ENCODE measurements at places on chromosomes 16 and 17. TPM values are rescaled to one million over a fixed set of nuclear protein-coding genes. Genes with fewer than 3 reads are reported as not detected.

DNA sequence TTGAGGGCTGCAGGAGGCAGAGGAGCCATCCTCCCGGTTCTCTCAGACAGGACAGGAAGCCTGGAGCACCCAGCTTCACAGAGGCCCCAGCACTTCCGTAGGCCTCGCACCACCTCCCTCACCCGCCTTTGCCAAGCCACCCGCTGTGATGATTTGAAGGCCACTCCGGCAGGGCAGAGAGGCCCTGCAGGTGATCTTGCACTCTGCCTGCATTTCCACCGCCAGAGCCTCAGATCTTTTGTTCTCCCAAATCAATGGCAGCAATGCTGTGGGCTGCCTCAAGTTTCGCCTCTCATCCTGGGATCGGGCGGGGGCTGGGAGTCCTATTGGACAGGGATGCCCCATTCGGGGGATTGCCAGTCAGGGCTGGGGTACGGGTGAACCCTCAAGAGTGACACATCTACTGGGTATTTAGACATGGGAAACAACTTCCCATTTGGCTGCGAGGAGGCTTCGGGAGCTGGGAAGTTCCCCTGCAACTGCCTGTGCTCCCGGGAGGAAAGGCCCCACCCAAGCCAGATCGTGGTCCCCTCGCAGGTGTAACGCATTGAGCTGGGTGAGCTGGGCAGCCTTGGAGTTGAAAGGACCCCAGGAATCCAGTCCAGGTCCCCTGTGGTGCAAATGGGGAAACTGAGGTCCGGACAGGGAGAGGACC, 34.8 kb upstream of the PEMT start:
- no peaks in the 10 kb centered on the region for H3K27me3 ChIP-seq
- no peak for DNase-seq
- H3K27ac ChIP-seq = no peak overlapping the region
- no peaks in the 10 kb centered on the region for H3K36me3 ChIP-seq

DNA sequence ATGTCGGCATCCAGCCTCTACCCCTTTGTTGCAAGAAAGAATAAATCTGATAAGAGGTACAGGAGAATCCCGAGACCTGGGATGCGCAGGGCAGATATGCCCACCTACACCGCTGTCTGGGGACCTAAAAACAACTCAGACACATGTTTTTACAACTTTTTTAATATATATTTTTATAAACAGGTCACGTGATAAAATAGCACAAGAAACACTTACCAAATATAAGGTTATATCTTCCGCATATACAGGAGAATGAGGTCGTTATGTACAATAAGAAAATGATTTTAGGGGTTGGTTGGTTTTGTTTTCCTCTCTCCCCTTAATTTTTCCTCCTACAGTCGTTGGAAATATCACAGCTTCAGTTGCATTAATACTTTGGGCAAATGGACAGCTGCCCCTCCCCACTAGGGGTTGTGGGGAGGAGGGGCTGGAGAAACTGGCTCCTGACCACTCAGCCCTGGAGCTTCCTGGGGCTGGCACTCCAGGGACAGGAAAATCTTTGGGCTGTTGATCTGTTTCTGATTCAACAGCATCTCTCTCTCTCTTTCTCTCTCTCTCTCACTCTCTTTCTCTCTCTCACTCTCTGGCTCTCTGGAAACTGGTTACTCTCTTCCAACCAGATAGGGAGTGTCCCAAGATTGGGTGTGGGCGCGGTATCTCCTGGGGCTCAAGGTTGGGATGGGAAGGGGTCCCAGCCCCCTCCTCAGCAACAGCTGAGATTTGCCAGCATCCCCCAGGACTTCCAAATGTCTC, 2.3 kb upstream of the WDR24 start:
- H3K27me3 ChIP-seq = peaks cover 19% of the 10 kb centered on the region
- no peak for DNase-seq
- H3K4me3 ChIP-seq = no peak overlapping the region
- H3K27ac ChIP-seq = no peak overlapping the region

DNA sequence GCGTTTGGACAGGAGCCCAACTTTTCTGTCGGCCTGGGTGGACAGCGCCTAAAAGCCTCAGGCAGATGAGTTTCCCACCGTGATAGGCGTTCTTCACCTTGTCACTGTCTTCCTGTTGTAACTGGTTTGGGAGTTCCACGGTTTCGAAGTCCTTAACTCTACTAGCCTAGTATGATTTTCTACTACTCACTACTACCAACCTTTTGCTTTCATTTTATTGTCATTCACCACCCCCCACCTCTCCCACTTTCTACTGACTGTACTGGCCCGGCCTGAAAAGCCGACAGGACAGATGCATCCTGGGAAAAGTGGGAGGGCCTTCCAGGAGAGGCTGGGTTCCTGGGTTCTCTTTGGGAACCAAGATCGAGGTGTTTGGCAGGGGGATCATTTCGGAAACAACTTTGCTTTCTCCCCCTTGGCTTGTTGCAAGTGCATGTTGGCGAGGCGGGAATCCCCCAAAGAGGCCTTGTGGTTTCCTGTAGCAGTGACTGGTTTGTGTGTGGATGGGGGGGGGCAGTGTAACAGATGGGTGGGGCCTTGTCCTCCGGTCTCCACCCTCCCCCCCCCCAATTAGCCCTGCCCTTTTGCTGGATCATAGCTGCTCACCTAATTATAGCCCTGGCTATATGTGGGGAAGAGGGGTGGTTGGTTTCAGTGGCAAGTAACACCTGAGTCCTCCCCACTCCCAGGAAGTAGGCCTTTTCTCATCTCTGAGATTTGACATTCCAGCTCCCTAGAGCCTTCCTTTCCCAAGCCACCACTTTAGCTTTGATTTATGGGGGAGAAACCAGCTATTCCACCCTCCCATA, 1.4 kb downstream of the EIF5A start:
- DNase-seq = peak; percentile 94
- peaks cover 38% of the 10 kb centered on the region for H3K4me1 ChIP-seq
- H3K36me3 ChIP-seq = peaks cover 42% of the 10 kb centered on the region

GRCh38 chr17:80955078-80955477, 36.6 kb upstream of the CHMP6 start:
- no peaks in the 10 kb centered on the region for H3K27me3 ChIP-seq
- no peaks in the 10 kb centered on the region for H3K36me3 ChIP-seq

- no peaks in the 10 kb centered on the region for H3K36me3 ChIP-seq
- H3K27ac ChIP-seq = no peak overlapping the region
- DNase-seq = no peak
- H3K4me1 ChIP-seq = no peaks in the 10 kb centered on the region
Measured at GRCh38 chr16:30434852-30435251, 5.0 kb upstream of the DCTPP1 start.

DNA sequence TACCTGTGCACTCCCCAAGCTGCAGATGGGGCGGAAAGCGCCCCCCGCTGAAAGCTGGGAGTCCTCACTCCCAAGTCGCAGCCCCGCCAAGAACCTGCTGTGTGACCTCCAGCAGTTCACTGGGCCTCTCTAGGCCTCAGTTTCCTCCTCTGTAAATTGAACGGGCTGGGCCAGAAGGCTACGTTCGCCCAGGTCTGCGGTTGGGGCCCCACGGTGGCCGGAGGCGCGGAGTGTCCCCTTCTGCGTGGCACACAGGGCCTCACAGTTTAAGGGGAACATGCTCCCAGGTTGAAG, 628 bp downstream of the GALK1 start:
- DNase-seq = no peak
- H3K27ac ChIP-seq = no peak overlapping the region
- no peaks in the 10 kb centered on the region for H3K36me3 ChIP-seq
- no peaks in the 10 kb centered on the region for H3K27me3 ChIP-seq

- H3K4me1 ChIP-seq = no peaks in the 10 kb centered on the region
- no peaks in the 10 kb centered on the region for H3K27me3 ChIP-seq
- no peak overlapping the region for H3K4me3 ChIP-seq
- no peak overlapping the region for H3K27ac ChIP-seq
Measured at GRCh38 chr17:4066210-4066609, 76.6 kb downstream of the ZZEF1 start.

GRCh38 chr16:78727536-78727935, 628.1 kb downstream of the WWOX start:
- no peak overlapping the region for H3K27ac ChIP-seq
- H3K27me3 ChIP-seq = no peaks in the 10 kb centered on the region
- no peaks in the 10 kb centered on the region for H3K4me1 ChIP-seq
- no peak for DNase-seq
- no peaks in the 10 kb centered on the region for H3K36me3 ChIP-seq

- no peak overlapping the region for H3K4me3 ChIP-seq
- no peaks in the 10 kb centered on the region for H3K4me1 ChIP-seq
- no peak for DNase-seq
- no peak overlapping the region for H3K27ac ChIP-seq
Measured at GRCh38 chr17:21538615-21539014, 153.7 kb upstream of the KCNJ18 start.

SOST gene
- not detected for polyA plus RNA-seq

PIMREG gene
- polyA plus RNA-seq = 24.4 TPM
